ENCODE measurements at places on chromosomes 12 and 14.

- DNase-seq = no peak
These were observed 38.7 kb upstream of the DUSP6 start for GRCh38 chr12:89390802-89391673.

- no peak for DNase-seq
These were observed 47.7 kb downstream of the C12orf50 start for GRCh38 chr12:87981495-87981894.

DNA sequence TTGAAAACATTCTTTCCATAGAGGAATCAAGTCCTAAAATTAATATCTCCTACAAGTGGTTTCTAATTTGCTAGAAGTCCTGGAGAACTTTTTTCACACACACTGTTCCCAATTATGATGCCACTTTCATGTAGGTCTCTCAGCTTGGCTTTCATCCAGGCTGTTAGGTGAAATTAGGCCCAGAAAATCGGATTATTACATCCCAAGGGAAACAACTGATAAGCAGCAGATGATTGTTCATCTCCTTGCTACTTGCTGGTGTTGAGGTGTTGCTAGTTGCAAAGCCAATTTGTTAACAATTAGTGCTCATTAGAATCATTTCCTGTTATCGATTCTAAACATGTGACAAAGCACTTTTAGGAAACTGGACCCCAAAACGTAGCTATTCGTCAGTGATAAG lies 248.0 kb downstream of the PDZRN4 start:
- peak; percentile 62 for DNase-seq

DNA sequence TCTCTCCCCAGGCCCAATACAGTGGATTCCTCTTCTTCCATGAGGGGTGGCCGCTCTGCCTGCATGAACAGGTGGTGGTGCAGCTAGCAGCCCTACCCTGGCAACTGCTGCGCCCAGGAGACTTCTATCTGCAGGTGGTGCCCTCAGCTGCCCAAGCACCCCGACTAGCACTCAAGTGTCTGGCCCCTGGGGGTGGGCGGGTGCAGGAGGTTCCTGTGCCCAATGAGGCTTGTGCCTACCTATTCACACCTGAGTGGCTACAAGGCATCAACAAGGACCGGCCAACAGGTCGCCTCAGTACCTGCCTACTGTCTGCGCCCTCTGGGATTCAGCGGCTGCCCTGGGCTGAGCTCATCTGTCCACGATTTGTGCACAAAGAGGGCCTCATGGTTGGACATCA lies 3.8 kb downstream of the ARHGEF40 start:
- no peak for DNase-seq

DNA sequence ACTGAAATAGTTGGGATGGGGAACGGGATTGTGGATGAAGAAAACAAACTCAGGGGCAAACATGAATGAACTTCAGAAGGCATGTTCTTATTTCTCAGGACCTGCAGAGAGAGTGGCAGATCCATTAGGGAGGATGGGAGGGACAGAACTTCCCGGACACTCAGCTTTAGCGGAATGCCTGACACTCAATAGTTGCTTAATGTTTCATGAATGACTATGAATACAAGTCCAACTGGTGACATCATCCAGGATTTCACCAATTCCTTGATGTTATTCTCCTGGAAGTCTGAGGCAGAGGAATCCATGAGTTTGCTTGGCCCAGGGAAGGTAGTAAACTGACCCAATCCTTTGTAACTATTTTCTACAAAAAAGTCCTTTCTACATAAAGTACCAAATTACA lies 37.8 kb upstream of the LRRC10 start:
- DNase-seq = no peak

DNA sequence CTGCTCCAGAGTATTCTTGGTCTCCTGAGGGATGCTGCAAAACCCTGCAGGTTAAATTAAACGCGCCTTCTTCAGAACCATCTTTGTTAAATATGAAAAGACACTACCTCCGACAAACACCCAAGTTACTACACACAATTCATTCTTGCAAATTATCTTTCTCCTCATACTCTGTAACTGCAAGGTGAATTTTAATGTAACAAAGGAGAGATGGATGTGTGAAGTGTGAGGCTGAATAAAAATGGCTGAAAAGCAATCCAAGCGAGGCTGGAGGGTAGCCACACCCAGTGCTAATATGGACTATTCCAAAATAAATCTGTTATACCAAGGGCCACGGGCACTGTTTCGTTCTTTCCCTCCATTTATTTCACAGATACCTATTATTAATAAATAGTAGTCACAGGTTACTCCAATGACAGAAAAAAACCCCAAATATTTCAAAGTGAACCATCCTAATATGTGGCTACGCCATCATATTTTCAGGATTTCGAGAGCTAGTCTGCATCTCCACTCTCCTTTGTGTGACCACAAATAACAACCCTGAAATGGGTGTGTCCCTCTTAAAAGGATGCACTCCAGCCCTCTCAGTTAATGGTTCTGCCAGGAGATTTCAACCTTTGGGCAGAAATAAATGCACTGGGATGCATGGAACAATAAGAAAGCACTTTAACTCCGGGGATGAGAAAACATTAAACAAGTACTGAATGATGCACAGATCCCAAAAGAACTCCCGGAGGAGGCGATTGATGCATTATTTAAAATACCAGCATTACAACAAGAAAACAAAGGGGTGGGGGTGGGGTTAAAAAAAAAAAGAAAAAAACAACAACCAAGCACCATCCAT lies 53.1 kb upstream of the CCDC175 start:
- DNase-seq = no peak

DNA sequence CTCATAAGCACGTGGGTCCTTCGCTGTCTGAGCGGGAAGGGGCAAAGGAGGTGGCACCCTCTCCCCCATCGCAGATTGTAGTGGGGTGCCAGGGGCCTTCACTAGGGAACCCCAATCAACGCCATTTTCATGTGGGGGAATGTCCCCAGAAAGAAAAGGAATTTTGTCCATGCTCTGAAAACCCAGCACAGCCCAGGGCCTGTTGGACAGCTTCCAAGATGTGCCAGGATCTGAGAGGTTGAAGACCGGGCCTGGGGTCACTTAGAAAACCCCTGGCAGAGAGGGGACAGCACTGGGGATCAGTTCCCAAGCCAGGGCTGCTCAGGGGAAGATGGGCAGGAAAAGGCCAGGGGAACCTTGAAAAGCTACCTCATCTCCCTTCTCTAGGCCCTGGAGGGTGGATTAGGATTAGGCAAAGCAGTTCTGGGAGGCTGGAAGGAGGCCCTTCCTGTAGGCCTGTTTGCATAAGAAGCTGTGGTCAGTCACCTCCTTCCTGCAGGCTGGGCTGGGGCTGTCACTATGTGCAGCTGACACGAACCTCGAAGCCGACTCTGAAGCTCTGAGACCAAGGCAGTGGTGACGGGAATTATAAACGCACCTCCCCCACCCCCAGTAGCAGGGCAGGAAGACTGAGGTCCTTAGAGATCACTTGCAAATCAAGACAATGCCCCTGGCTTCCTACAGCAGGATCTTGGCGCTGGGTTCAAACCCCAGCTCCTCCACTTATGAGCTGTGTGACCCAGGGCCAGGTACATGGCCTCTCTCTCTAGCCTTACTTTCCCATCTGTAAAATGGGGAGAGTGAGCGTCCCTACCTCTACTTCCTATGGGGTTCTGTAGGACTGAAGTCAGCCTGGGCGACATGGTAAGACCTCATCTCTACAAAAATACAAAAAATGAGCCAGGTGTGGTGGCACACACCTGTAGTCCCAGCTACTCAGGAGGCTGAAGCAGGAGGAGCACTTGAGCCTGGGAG lies 29.0 kb downstream of the TESC start:
- DNase-seq = peak; percentile 44

DNA sequence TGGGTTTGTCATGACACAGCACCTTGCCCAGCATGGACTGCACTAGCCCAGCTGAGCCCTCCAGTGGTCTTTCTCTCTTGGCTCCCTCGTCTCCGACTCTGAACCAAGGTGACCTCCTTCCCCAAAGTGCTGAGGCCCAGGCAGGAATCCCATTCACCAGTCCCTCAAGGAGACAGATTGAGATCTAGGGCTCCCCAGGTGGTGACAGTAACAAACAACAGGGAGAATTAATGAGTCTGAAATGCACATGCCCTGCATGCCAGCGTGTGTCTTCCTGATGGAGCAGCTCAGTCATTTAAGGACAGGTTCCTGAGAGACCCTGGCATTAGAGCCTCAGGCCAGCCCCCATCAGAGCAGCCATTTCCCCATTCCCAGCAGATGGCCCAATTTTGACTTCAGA lies 51.4 kb upstream of the OAS1 start:
- peak; percentile 85 for DNase-seq

GRCh38 chr12:63301311-63301710 lies 150.3 kb upstream of the AVPR1A start:
- no peak for DNase-seq

DNA sequence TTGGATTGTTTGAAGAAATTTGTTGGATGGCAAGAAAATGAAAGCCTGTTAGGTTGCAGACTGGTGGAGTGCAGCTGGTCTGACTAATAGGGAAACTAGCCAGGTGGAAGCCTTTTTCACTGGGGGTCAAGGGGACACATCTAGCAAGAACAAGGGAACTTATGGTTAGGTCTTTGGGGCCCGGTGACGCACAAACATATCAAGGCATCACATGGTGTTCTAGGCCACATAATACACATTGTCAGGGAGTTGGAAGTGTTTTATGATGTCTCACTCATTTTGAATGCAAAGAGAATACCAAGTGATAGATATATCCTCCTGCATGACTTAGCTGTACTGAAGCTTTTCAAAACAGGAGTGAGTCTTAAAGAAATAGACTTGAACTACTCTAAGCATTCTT lies 351.2 kb downstream of the KCNH5 start:
- no peak for DNase-seq

DNA sequence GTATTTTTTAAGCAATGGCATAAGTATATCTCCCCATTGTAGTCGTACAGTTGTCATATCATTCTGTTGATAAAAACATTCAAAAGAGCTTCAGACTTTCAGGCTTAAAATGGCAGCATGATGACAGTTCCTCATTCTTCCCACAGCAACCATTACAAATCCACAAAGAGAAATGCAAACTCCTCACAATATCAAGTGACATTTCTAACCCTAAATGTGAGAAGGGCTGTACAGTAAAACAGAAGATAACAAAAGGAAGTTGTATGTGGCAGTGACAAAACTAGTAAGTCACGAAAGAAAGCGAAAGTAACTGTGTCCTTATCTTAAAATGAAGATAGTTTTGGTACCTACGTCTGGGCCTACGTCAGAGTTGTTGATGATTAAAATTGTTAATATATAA lies 46.7 kb downstream of the GXYLT1 start:
- DNase-seq = no peak

DNA sequence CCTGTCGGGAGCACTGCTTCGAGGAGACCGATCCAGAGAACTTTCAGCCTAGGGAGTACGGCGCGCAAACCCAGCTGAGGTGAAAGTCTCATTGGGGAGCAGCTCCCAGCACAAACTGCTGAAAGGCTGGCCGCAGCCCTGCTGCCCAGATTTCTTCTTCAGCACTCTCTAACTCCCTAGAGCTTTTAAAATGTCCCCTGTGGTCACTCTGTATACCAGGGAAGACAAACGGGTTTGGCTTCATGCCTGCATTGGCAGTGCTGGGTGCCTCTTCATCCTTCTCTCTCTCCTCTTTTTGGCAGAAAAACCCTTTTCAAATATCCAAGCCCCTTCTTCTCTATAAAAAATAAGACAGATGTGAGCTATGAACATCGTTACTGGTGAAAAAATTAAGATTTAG lies 34.9 kb downstream of the BBS10 start:
- DNase-seq = no peak

DNA sequence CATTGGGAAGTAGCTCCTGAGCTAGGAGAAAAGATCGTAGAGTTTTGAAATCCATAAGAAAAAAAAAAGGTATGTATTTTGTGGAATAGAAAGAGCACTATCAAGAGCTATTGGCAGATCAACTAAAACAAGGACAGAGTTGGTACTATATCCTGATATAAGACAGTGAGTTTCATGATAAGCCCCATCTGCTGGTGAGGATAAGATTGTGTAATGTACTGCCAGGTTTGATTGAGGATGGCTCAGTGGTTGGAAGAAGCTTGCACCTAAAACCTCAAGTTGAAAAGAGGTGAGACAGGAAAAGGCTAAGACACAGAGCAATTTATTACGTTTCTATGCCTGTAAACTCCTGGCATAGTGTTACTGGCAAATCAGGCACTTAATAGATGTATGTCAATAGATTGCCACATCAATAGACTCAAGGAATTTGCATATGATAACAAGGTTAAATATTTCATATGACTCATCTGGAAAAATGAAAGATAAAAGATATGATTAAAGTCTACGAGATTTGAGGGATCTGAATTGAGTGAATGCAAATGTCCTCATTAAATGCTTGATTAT lies 525.6 kb downstream of the FLRT2 start:
- DNase-seq = peak; percentile 59

- no peak for DNase-seq
These were observed 8.7 kb downstream of the ANKRD13A start for GRCh38 chr12:110007881-110008280.

GRCh38 chr12:11798856-11799501 lies 149.5 kb downstream of the ETV6 start:
- DNase-seq = peak; percentile 37

DNA sequence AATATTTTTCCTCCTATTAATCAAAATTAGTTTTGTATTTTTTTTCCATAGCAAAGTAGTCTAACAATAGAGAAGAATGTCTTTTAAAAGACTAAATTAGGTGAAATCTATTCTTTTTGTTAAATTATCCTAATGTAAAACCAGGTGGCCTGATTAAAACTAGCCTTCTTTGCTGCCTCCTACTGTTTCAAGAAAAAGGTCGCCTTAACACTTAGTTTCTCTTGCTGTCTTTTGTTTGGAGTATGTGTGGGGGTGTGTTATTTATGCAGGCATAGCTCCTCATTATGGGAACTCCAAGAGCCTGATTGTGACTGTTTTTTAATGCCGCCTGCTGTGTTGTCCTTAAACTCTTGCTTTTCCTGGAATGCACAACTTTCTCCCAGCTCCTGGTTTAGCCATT lies 855.3 kb downstream of the DIO2 start:
- peak; percentile 85 for DNase-seq

DNA sequence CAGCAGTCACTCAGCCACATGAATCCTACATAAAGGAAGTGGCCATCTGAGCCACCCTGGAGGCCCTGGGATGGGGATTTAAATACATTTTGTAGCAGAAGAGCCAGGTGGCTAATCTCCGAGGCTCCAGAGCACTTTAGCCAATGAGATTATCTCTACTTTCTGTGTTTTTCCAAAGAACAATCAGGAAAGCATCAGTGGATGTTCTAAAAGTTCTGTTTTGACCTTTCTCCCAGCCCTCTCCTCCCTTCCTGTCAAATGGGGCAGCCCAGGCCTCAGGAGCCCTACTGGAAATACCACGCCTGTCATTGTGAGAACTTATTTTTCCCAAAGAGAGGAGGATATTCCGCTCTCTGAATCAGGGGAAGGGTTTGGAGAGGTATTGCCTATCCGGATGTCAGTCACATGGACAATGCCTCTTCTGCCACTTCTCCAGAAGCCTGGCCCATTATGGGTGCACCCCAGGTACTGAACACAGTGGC lies 336.8 kb upstream of the FKBP4 start:
- DNase-seq = no peak
